Activated T-helper 1 cell treated with anti-CD3 and anti-CD28 coated beads, Interleukin-2, amount 50 U/mL, for 16 hours (primary cell): ENCODE measurements at places on chromosomes 12 and 14.
A peak's percentile ranks its signal among the peaks of the same experiment; 100 is the strongest.

DNA sequence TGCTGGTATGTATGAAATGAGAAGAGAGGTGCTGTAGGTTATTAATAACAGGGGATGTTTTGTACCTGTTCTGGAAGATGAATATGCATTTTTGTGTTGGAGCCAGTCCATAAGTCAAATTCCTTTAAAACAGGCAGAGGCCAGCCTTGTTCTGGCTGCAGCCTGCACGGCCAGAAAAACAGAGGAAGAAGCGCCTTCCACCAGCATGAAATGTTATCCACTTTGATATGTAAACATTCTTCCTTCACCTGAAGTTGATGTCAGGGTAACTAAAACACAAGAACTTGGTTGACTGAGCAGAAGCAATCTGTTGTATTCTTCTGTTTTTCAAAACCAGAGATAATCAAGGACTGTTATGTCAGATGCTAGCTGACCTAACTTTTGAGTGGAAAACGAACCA lies 237.9 kb upstream of the PLEKHG7 start:
- DNase-seq = no peak

DNA sequence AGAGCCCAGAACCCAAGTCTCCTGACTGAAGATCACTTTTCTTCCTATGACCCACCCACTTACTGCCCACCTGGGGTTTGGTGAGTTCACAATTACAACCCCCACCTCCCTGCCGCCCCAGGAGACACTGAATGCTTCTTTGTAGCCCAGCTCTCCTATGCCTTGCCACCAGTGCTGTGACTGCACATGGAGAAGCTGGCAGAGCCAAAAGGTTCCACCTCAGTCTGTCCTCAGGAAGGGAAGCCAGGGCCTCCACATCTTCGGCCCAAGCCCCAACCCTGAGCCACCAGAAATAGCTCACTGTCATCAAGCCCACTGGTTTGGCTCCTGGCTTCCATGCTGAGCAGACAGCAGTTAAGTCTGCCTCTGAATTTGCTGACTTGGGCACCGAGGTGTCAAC lies 25.6 kb downstream of the OTUB2 start:
- no peak for DNase-seq

- no peak for DNase-seq
Measured at GRCh38 chr12:51238037-51238509, 553 bp upstream of the DAZAP2 start.

DNA sequence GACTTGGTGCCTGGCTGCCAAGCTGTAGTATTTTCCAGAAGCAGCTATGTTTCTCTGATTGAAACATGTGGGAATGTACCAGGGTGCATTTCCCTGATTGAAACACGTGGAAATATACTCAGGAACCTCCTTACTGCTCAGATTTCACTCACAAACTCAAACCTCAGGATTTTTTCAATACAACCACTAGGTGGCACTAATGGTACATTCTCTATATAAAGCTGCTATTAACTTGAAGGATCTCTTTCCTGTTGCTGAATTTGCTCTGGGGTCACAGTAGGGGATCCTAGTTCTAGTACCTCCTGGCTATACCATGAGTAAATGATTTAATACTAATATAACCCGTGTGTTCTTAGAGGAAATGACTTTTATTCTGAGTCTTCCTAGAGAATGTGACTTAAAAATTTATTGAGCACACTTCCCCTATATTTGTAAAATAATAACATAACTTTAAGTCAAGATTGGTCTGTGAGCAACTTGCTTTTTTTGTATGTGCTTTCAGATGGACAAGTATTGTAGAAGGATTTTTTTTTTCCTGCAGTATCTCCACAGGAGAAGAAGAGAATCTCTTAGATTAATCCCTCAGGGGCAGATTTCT lies 173.8 kb upstream of the MIS18BP1 start:
- no peak for DNase-seq

DNA sequence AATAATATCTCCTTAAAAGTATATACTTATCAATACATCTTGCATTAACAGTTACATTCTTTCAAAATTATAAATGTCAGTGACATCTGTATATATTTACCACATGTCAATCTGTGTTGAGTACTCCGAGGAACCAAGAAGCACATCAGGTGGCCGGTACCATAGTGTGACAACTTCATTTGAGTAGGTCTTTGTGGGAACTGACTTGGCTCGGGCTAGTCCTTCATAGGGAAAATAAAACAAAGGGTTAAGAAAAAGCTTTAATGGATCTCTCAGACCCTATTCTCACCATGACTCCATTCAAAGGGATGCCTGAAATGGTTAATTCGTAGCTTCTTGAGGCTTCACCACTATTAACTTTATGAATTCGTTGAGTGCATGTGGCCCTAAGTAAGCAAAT lies 94.9 kb downstream of the ELK3 start:
- DNase-seq = no peak

DNA sequence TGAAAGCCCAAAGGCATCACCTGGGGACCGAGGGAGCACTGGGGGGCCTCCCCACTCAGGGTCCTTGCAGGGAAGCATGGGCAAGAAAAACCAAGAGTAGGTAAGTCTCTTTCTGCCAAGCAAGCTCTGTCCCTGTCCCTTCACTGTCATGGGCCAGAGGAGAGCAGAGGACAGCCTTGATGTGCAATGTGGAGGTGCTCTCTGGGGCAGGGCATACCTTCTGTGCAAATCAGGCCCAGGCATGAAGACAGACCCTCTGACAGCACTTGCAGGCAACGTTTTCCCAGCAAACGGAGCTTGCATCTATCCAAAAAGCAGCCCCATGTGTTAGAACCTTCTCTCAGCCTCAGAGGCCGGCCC lies 192.5 kb upstream of the PWP1 start:
- DNase-seq = no peak

DNA sequence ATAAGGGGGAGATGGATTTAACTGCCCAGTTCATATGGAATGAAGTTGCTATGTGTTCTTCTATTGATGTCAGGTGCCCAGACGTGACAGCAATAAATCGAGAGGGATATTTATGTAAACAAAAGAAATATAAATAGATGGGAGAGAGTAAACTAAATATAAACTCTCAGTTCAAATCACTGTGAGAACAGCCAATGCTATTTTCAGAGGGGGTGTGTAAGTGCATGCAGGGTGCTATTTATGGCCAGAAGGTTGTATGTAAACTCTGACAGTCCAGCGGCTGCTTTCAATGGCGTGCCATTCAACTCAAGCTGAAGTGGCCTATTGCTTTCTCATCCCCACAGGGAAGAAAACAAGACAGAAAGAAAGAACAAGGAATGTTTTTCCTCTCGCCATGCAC lies 127.2 kb downstream of the KCNA5 start:
- DNase-seq = no peak

GRCh38 chr14:86179980-86180379 lies 650.0 kb downstream of the FLRT2 start:
- no peak for DNase-seq

GRCh38 chr14:28758885-28759652 lies 7.5 kb upstream of the FOXG1 start:
- no peak for DNase-seq

- no peak for DNase-seq
Measured at GRCh38 chr14:52328276-52328675, 14.2 kb downstream of the PTGER2 start.

GRCh38 chr14:63938198-63939005 lies 85.6 kb downstream of the SYNE2 start:
- DNase-seq = no peak

GRCh38 chr12:109033239-109034196 lies 12.7 kb upstream of the SVOP start:
- DNase-seq = no peak

DNA sequence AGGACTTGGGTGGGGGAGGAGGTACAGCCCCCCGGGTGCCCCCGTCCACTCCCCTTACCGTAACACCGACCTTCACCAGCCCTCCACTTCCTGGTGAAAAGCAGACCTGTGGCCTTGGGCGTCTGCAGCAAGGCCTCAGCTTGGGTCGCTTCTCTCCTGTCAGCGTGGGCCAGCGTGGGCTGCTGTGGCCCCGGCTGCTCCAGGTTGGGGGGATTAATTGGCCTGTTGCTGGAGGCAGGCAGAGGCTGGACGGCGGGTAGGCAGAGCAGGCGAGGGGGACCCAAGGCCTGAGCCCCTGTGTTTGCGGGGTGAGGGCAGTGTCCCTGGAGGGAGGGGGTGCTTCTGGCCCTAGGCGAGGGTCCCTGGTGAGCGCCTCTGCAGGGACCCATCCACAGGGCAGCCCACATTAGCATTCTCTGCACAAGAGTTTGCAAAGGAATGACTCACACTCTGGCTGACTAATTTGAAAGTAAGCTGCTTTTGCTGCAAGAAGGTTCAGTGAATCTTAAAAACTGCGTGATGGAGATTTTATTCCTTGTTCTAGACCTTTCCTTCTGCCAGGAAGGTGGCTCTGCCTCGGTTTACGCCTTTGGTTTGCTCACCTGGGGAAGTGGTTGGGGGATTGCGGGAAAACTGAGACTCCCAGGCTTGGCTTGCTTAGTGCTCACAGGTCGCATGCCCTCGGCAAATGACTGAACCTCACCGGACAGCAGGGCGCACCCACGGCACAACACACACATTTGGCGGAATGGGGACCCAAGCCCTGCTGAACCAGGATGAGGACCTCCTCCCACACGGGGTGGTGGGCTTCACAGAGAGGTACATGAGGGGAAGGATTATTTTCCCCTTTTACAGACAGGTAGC lies 37.9 kb upstream of the DLK1 start:
- DNase-seq = no peak

DNA sequence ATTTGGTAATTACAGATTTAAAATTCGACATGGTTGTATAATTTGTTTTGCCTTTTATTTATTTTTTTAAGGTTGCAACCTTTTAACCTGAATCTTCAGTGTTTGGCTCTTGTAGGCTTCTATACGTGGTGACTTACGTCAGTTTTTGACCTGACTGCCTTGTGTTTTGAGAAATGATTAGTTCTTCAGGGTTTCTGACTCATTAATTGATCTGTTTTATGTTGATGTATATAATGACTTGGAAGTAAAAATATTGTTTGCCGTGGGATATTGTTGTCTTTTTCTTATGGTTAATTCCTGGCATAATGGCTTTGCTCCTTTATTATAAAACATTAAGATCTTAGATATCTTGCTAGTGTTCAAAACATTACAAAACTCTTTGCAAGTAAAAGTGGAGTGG lies 2.5 kb downstream of the RASSF8 start:
- no peak for DNase-seq

GRCh38 chr12:11891346-11891745 lies 179.4 kb upstream of the BCL2L14 start:
- no peak for DNase-seq

GRCh38 chr12:28096649-28097048 lies 93.6 kb upstream of the CCDC91 start:
- DNase-seq = no peak

DNA sequence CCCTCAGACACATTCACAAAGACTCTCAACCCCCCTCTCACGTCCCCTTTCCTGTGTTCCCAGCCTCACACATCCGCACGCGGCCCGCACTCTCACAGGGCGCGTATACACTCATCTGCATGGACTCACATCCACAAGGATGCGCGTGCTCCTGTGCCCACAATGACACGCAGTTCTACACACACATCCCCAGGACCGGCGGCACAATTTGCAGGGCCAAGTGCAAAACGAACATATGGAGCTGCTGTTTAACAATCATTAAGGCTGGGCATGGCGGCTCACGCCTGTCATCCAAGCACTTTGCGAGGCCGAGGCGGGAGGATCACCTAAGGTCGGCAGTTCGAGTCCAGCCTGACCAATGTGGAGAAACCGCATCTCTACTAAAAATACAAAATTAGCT lies 36.4 kb upstream of the EML1 start:
- no peak for DNase-seq

DNA sequence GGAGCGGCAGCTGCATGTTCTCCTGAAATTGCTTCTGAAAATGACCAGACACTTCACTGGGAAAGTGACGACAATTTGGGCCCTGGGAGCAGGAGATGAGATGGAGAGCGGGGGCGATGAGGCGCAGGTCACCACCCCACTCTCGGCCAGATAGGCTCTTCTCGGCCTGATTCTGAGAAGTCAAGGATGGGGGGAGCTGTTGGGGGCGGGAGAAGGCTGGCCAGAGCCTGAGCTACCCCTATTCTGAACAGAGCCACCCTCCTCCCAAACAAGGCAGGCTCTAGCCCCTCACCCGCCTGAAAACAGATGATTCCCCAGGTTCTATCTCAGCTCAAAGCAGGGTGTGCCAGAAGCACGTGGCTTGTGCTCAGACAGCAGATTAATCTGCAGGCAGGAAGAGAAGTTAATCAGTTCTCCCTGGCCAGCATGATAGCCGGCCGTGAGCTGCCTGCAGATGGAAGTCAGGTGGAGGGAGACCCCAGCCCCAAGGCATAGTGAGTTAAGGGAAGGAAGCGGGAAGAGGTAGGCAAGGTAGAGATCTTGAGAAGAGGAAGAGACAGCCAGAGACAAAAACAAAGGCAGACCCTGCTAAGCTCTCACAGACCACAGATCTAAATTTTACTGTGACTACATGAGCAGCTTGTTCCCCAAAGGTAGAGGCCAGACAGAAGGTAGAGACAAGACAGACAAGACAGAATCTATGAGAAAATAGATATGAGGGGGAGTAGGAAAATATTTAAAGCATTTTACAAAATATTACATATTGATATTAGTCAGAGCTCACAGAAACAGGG lies 10.9 kb upstream of the TAC3 start:
- no peak for DNase-seq

DNA sequence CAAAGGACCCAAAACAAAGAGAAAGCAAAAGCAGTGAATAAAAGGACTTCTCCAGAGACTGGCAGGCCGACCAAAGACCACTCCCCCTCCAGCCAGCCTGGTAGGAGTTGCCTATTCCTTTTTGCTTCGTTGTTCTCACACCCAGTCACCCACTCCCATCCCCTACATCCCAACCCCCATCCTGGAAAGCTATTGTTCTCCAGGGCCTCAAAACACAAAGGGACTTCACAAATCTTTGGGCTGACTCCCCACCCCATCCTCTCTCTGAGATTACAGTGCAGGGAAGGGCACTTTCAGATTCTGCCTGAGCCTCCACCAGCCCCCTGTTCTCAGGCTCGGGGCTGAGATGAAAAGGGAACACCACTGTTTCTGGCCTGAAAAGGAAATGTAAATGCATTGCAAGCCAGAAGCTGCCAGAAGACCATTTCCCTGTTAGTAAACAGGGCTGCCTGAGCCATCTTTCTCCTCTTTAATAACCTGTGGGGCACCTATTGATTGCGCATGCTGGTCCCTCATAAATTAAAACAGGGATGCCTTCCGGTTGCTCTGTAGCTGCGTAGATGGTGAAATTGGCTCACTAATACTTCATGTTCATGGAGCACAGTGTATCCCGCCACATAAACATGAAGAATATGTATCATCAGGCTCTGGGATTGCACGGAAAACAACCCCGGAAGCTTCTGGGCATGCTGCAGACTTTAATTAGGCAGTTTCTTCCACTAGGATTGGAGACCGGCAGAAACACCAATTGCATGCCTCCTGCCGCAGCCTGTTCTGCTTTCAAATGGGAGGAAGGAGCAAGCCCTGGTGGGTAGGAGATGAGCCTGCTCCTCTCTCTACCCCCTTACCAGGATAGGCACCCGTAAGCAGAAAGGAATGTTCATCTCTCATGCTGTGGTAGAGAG lies 130.3 kb upstream of the FUT8 start:
- DNase-seq = no peak

- no peak for DNase-seq
Measured at GRCh38 chr12:29350080-29350479, 30.9 kb downstream of the ERGIC2 start.

- DNase-seq = no peak
Measured at GRCh38 chr12:124871297-124871696, 7.6 kb upstream of the SCARB1 start.

GRCh38 chr14:94407906-94408305 lies 19.5 kb upstream of the SERPINA1 start:
- no peak for DNase-seq

GRCh38 chr12:56719056-56719455 lies 6.0 kb downstream of the NACA start:
- no peak for DNase-seq

GRCh38 chr14:94689218-94689984 lies 77.2 kb downstream of the SERPINA3 start:
- DNase-seq = peak; percentile 15

- DNase-seq = no peak
Measured at GRCh38 chr14:81849714-81850113, 316.1 kb upstream of the SEL1L start.
